ENCODE measurements at places on chromosomes 5 and 9.

GRCh38 chr5:25094219-25094618 is 449.4 kb upstream of the CDH10 start:
- DNase-seq: no peak

GRCh38 chr5:68330574-68330973 is 115.0 kb downstream of the PIK3R1 start:
- no peak for DNase-seq

GRCh38 chr5:177542816-177543465 is 11.4 kb downstream of the FAM193B start:
- DNase-seq: no peak

- DNase-seq: peak; percentile 30
Measured at GRCh38 chr5:141681695-141682641, at the start of gene ARAP3. ARAP3 (minus strand) TSS chr5:141682230; CDS start chr5:141680486, 1,744 bp downstream.

DNA sequence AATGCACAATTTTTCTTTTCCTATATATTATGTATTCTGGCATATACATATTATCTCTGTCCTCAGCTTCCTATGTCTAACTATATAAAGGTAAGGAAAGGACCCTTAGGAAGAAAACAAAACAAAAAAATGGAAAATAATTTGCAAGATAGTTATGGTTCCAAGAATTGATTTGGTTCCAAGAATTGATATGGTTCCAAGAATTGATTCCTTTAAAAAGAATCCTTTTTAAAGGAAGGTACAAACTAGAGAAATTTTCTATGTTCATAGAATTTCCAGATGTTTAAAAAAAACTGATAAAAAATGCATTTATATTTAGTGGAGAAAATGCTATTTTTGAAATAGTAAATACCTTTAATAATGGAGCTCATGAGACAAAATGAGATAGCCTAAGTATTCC is 12.1 kb downstream of the LYRM7 start:
- no peak for DNase-seq

DNA sequence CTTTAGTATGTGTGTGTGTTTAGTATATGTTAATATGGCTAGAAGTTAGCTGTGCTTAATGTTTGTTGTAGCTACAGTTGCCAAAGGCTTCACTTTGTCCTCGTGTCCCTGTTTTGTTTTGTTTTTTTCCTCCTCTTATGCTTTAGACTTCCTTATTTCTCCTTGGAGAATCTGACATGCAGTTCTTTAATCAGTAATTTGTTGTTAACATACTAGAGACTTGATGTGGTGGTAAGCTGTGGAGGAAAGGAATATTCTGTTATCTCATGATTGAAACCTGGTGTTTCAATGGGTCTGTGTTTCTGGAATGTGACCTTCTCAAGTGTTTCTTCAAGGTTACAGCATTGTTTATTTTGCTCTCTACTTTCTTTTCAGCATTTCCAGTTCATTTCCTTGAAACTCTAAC is 515.6 kb upstream of the ST8SIA4 start:
- no peak for DNase-seq

GRCh38 chr9:120708526-120709224 is 5.6 kb downstream of the MEGF9 start:
- DNase-seq: no peak

DNA sequence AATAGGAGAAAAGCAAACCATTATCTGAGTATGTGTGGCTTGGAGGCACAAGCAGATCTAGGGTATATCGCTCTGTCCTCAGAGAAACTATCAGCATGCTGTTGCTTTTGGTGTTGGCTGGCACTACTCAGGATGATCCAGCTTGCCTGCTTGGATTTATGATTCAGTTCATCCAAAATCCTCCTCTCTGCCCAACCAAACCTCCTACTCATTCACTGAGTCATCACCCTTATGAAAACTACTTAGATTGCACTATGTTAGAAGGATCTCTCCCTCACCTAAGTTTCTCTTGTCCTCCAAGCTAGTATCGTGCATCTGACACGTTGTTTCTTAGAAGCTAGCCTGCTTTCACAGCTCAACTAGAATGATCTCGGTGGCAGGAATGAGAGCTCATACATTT is 14.2 kb upstream of the ZBED3 start:
- DNase-seq: no peak

GRCh38 chr9:114908805-114909448 is 21.5 kb downstream of the TNFSF8 start:
- peak; percentile 43 for DNase-seq

GRCh38 chr5:58967597-58968281 is 384.9 kb downstream of the RAB3C start:
- DNase-seq: no peak

- DNase-seq: no peak
Measured at GRCh38 chr9:68844157-68844556, 139.1 kb downstream of the PIP5K1B start.

DNA sequence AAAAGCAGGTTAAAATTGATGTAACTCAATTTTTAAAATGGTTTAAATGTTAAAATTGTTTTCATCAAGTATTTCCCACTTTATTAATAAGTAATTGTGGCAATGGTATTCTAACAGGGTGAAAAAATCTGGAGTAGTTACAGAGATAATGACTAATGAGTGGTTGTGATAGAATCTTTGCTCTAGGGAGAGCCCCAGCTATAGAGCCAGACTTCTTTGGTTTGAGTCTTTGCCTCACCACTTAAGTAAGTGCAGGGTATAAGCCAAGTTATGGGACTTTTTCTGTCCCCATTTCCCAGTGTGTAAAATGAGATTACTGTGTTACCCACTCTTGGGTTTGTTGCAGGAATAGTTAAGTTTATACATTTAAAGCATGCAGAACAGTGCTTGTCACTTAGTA is 158.1 kb downstream of the FER start:
- DNase-seq: no peak

DNA sequence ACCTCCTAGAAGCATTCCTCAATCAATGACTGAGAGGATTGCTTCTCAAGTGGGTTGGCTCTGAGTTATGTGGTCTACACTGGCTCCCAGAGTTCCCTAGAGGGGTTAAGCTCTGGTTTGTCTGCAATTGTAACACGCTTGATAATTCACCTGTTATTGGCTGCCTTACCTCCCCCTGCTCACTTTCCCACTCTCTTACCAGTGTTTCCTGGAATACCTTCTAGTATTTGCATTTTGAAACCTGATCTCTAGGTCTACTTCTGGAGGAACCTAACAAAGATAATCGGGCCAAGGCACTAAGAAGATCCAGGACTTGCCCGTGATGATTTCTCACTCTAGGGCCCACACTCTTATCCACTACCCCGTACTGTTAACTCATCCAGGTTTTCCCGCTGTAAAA is 110.1 kb upstream of the MAP3K1 start:
- no peak for DNase-seq

DNA sequence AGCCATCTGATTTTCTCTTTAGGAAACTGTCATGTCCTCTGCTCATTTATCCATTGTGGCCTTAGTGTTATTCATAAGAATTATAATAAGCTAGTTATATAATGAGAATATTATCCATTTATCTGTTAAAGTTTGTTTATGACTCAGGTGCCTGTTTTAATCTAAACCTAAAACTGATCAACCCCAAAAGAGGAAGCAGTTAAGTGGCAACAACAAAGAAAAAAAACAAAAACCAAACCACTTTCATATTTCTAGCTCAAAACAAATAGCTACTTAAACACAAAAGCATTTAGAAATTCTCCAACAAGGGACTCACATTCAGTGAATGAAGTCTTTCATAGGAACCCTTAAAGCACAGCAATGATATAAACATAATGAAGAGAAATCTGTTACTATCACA is 116.4 kb downstream of the APBA1 start:
- no peak for DNase-seq

DNA sequence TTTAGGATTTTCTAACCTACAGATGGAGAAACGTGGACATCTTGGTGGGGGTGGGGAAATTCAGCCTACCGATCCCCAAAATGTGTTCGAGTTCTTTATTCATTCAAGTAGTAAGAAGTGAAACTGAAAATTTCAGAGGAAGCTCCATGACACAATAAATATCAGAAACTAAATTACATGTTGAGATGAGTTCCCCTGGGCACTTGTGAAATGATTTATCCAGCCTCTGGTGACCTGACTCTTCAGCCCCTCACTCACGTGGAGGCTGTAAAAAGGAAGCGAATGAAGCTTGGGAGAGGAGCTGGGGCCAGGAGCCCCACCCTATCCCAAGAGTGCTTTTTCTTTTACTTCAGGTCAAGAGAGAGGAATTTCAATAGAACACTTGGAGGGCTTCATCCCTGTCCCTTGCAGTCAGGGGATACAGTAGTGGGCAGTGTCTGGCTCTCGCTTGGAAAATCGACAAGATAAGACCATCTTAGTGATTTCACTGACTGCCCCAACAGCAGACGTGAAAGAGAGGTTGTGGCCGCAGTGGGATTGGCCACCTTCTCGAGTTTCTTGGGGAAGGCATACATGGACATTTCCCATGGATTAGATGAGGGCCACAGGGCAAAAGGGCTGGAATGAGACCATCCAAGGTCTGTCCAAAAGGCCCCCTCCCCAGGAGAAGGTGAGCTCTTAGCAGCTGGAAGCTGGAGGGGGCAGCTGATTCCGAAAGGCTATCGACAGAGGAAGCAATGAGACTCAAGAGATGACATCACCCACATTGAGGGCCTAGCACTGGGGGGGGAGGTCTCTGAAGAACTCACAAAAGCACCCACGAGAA is 76.8 kb upstream of the SH3PXD2B start:
- DNase-seq: no peak

- DNase-seq: no peak
Measured at GRCh38 chr9:114769624-114770023, 36.2 kb downstream of the TNFSF15 start.

GRCh38 chr9:71157731-71158130 is 36.3 kb upstream of the TRPM3 start:
- no peak for DNase-seq

DNA sequence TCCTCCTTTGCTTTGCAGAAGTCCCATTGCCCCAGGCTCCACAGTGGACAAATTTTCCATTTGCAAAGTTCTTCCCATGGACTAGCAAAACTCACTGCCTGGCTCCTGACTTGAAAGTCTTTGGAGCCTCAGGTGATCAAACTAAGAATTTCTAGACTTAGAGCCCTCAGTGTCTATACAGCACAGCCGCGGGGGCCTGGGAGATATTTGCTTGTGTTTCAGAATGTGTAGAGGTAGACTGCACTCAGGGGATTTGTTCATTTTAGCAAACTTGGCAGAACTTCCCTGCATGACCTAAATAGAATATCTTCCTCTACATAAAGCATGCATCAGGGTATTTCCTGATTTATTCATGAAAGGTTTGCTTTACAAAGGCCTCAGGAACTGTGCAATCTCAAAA is 384.2 kb upstream of the ZNF462 start:
- no peak for DNase-seq

DNA sequence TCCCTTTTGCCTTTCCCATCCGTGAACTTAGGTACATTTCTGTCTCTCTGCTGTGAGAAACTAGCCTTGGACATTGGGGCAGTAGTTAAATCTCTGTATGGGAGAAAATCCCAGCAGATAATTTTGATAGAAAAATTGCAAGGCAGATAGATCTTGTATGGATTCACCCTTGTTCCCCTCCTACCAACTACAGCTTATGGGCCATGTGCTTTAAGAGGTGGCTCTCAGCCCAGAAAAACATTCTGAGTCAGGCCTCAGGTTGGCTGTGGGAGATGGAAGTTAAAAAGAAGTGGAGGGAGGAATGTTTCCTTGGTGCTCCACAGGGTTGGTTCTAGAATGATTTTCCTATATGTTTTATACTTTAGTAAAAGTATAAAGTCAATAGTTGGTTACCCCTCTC is 1.4 kb upstream of the KDM3B start:
- no peak for DNase-seq

DNA sequence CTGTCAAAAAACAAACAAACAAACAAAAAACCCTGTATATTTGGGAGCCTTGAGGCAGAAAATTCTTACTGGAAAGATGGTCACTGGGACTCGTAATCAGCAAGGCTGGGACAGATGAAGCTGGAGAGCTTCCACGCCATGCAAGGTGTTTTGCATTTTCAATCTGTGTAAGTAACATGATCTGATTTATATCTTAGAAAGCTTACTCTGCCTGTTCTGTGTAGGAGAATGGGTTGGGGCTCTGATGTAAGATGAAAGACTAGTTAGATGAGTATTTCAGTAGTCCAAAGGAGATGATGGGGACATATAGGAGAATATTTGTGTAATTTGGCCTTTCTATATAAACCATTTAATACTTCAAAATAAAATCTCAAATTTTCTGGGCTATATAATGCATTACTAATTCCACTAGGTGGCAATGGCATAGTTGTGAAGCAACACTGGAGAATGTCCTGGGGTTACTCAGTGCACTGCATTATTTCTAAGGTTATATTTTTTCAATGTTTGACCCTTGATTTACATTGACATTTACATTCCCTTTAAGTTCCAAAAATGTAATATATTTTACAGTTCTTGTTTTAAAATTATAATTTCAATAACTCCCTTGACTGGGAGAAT is 21.9 kb upstream of the FSD1L start:
- no peak for DNase-seq

GRCh38 chr9:6049798-6050197 is 34.4 kb upstream of the RANBP6 start:
- peak; percentile 15 for DNase-seq

DNA sequence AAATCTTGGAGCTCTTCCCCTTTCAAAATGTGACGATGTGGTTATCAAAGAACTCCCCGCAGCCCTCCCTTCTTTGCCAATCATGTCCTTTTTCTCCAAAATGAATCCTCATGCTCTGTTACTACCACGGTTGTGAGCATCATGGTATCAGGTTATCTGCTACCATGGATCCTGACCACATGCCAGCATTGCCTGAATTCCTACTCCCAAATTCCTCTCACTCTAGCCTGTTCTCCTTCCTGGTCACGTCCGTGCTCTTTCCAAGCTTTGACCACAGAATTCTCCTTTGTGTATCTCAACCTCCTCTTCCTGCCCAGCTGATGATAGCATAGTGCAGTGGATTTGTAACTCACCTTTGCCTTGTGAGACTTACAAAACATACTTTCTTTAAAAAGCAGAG is 59.5 kb upstream of the FBXL7 start:
- DNase-seq: no peak

- no peak for DNase-seq
Measured at GRCh38 chr5:154117050-154117449, 73.5 kb upstream of the GALNT10 start.

DNA sequence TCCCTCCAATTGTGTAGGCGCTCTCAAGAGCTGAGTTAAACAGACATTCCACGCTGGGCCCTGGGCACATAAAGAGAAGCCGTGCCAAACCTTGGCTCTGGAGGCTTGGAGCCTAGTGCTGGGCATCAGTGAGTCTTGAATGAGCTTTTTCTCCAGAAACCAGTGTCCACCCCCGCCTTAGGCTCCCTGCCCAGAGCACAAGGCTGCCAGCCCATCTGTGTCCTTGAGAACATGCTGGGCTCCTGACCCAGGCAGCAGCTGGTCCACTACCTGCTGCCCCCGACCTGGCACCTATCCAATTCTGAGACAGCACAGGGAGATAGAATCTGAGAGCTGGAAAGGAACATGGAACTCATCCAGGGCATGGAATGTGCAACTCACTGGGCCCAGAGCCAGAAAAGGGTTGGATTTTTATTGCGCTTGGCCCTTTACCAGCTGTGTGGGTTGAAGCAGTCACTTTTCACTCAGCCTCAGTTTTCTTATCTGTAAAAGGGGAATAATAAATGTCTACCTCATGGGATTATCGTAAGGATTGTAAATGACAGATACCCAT is 92.4 kb upstream of the CPLX2 start:
- DNase-seq: no peak

Data from CD4-positive, alpha-beta T cell treated with Interleukin-4 for 4 hours (primary cell).